Transverse colon (tissue), 4 donors: ENCODE measurements at places on chromosomes 11 and 22.

DNA sequence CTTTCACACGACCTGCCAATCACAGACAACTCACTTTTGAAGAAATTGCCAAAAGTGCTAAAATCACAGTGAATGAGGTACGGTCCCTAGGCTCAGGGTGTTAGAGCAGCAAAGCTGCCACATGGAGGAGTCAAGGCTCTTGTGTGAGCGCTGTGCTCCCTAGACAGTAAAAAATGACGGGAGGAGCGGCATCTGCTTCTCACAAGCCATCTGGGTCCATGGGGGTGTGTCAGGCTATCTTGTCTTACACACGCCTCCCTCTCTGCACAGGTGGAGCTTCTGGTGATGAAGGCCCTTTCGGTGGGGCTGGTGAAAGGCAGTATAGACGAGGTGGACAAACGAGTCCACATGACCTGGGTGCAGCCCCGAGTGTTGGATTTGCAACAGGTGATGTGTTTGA is 14.8 kb downstream of the PSMD13 start:
- H3K4me1 ChIP-seq, result no peaks in the 10 kb centered on the region
- no peaks in the 10 kb centered on the region for H3K36me3 ChIP-seq
- H3K27me3 ChIP-seq, result no peaks in the 10 kb centered on the region
- H3K4me3 ChIP-seq, result no peak overlapping the region
- no peak overlapping the region for H3K27ac ChIP-seq

GRCh38 chr11:120146413-120147093 is 8.6 kb upstream of the TRIM29 start:
- H3K27ac ChIP-seq, result no peak overlapping the region
- DNase-seq, result no peak
- H3K4me1 ChIP-seq, result no peaks in the 10 kb centered on the region
- no peak overlapping the region for H3K4me3 ChIP-seq

GRCh38 chr22:50701076-50701419 is 28.4 kb downstream of the SHANK3 start:
- no peaks in the 10 kb centered on the region for H3K36me3 ChIP-seq
- DNase-seq, result no peak
- H3K4me1 ChIP-seq, result peaks cover 7% of the 10 kb centered on the region
- H3K27me3 ChIP-seq, result no peaks in the 10 kb centered on the region

DNA sequence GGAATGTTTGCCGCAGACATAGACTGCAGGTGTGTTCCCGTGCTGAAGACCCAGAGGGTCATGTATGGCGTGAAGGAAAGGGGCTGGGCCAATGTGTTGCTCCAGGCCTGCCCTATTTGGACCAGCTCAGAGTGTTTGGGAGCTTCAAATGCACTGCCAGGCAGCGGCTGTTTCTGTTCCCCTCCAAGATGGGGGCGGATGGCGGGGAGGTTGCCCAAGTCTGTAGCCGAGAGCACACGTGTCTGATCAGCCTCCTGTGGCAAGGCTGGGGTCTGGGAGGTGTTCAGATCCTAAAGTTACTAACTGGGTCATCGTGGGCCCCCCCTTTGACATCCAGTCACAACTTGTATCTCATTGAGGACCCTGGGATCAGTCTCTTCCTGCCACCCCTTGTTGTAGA is 45.5 kb downstream of the CACNA1I start:
- no peak overlapping the region for H3K4me3 ChIP-seq
- no peaks in the 10 kb centered on the region for H3K4me1 ChIP-seq
- H3K27ac ChIP-seq, result no peak overlapping the region
- no peaks in the 10 kb centered on the region for H3K36me3 ChIP-seq
- peaks cover 24% of the 10 kb centered on the region for H3K27me3 ChIP-seq

DNA sequence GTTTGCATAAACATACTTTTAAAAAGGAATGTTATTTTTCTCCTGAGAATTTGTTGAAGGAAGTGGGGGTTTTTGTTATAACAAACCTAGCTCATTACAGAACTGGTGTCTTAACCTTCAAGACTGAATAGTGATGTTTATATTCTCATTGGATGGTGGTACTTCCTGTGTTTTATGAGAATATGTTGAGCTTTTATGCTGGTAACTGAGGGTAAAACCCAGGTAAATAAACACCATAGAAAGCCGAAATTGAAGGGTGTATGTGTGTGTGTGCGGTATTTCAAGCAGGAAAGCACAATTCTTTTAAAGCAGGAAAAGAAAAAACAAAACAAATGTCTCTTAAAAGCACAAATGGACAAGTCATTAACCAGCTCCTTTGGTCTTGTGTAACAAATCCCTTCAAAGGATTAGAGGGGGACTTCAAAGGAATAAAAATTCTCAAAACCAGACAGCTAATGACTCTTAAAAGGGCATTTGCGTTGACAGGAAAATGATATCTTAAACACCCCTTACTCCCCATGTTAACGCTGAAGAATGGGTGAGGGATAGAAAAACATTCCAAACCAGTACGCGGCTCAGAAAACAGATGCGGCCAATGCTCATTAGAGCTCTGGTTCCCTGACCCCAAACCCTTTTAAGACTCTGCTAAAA is 23.8 kb downstream of the LMO2 start:
- peaks cover 63% of the 10 kb centered on the region for H3K27me3 ChIP-seq
- DNase-seq, result no peak
- peak overlapping the region; percentile 65 for H3K27ac ChIP-seq
- no peaks in the 10 kb centered on the region for H3K36me3 ChIP-seq
- no peaks in the 10 kb centered on the region for H3K4me1 ChIP-seq
